GM12864 (cell line): ENCODE measurements at places on chromosomes 16 and 17.

DNA sequence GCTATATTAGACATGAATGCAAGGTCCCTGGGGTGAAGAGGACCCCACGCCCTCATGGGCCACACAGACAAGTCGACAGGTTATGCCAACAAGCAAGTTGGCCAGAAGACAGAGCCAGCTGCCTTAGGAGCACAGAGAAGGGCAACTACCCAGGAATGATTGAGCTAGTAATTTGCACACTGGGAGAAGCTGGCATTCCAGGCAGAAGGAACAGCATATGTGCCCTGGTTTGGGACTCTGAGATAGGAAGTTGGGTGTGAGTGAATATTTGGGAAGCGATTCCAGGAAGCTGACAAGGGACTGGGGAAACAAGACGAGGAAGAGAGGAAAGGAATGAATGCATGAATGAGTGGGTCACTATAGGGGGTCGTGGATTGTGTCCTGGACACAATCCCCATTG, 203.7 kb upstream of the CDH5 start:
- DNase-seq: no peak

- DNase-seq: no peak
These were observed 39.3 kb upstream of the TOB1 start for GRCh38 chr17:50905460-50905803.

DNA sequence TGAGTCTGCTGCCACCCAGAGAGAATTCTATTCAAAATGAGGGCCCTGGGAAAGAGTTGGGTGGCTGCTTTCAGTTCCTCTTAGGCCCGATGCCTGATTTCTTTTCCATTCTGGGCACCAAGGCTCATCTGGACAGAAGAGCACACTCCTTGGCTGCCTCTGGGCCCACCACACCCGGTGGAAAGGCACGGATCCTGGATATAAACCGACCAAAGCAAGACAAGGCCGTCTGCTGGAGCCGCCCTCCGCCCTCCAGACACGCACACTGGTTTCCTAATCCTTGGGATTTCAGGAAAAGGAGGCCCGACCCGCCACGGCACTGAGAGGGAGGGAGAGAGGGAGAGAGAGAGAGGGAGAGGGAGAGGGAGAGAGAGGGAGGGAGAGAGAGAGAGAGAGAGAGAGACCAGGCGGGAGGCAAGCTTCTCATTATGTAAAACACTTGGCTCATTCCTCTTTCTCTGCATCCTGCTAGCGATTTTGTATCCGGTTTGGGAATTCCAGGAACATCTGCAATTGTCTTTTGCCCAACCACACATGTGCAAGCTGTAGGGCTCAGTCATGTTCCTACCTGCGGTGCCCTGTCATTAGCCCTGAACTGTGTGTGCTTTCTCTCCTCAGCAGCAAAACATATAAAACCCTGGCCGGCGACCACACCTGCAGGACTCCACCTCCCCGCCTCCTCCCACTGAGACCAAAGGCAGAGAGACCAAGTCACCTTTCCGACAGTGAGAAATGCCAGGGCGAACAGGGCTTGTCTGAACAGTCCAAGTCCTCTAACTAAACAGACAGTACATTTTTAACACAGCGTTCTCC, 347.2 kb downstream of the SOX9 start:
- DNase-seq: no peak

DNA sequence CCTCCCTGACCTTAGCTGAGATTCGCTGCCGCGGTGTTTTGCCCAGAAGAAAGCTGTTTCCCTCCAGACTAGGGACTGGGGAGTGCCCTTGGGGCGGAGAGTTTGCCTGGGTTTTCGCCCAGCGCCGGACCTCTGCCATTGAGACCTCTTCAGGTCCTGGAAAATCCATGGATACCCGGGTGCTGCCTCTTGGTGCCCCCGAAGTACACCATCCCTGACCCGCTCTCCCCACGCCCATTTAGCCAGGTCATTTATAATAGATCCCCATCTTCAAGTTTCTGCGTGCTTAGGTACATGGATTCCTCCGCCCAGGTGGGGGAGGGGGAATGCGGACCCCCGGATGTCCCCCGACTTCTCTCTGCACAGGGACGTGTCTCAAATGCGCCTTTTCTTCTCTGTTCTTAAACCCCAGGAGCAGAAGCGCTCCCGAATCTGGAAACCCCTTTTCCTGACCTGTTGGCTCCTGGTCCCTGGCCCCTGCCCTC, 15.0 kb upstream of the CBX8 start:
- DNase-seq: no peak

DNA sequence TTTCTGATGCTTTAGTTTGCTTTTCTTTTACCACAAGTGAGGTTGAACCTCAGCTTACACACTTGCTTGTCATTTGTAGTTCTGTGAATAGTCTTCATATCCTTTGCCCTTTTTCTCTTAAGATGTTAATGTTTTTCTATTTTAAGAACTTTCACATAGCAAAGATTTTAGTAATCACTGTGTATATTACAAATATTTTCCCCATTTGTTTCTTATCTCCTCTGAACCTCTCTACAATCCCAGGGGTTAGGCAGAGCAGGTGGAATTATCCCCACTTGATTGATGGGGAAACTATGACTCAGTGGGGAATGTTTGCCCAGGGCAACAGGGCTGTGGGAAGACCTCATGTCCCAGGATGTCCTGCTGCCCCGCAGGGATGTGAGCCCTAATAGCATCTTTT, 11.7 kb upstream of the MYH3 start:
- no peak for DNase-seq

DNA sequence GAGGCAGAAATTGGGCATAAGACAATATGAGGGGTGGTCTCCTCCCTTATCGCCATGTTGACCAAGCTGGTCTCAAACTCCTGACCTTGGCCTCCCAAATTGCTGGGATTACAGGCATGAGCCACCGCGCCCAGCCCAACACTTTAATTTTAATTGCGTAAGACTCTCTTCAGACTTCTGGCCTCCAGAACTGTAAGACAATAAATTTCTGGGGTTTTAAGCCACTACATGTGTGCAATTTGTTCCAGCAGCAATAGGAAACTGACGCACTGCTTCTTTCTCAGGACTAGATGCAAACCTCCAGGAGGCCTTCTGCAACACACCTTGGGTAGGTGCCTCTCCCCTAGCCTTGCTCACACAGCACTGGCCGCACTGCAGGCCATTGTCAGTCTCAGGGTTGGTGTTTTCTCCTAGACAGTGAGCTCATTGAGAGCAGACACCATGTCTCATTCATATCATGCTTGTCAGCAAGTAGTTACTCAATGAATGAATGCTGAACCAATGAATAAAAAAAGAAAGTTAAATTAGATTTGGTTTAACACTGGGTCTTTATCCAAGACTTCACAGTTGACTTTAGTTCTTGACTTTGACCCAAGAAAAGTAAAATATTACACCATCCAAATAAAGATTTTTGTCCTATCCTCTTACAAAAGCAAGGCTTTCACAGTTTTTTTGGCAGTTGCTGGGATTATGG, 5.5 kb upstream of the ACSF2 start:
- no peak for DNase-seq

DNA sequence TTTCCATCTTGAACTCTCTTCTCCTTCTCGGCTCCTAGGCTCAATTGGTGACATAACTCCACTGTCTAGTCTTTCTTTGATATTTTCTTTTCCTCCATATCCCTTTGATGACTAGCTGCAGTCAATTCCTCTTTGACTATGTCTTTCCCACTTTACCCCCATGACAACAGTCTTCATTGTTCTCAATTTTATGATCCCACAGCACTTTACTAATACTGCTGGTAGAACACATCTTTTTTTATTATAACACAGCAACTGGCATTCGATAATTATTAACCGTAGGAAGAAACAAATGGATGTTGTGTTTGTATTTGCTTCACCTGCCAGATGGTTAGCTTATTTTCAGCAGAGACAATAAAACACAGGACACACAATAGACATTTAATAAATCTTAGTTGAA, 1.3 kb downstream of the KRTAP3-3 start:
- DNase-seq: no peak

DNA sequence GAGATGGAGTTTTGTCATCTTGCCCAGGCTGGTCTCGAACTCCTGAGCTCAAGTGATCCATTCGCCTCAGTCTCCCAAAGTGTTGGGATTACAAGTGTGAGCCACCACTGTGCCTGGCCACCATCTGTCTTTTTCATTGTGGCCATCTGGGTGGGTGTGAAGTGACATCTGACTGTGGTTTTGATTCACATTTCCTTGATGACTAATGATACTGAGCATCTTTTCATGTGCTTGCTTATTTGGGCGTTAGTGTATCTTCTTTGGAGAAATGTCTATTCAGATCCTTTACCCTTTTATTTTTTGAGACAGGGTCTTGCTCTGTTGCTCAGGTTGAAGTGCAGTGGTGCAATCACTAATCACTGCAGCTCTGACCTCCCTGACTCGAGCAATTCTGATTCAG, 53.9 kb upstream of the ERN1 start:
- no peak for DNase-seq

- DNase-seq: no peak
These were observed 16.9 kb upstream of the CCL22 start for GRCh38 chr16:57341441-57342303.

GRCh38 chr17:3557768-3558583, at the start of gene TRPV3:
Gene TRPV3, minus strand, starts transcription at chr17:3557812. Its CDS starts 2,962 bp downstream, at chr17:3554850.
- peak; percentile 24 for DNase-seq

DNA sequence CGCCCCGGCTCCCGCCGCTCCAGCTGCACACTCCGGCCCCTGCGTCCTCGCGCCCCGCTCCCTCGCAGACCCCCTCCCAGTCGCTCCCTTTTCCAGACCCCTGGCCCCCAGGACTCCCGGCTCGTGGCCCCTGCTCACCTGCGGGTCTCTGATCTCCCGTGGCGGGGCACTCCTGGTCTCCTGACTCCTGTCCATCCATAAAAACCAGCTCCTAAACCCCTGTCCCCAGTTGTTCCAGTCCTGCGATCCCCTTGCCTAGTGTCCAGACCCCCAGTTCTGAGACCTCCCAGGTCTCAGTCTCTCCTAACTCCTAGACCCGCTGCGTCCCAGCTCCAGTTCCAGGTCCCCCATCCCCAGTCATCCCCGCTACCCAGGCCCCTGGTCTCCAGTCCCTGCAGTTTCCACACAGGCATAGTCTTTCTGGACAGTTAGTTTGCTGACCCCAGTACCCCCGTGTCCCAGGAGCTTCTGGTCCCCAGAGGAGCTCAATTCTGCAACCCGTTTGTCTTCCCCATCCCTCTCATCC, 379 bp downstream of the SNX29 start:
- DNase-seq: no peak
